ENCODE measurements at places on chromosomes 3 and 15.
A peak's percentile ranks its signal among the peaks of the same experiment; 100 is the strongest.

DNA sequence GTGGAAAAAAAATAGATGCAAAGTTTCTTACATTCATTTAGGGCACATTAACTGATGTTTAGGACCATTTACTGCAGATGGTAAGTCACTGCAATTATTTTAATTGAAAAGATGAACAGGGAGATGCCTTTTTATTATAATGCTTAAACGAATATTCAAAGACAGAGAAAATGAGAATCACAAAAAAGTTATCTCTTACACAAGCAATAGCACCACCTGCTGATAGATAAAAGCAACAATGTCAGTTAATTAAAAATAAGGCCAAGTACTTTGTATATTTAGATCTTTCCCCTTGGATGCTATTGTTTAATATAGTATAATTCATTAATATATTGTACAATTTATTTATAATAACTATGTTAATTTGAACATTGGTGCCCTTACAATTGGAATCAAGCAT, 55.9 kb downstream of the IFT80 start:
- no peak for DNase-seq

- no peak for DNase-seq
These were observed 192.2 kb downstream of the MBNL1 start for GRCh38 chr3:152460936-152461335.

DNA sequence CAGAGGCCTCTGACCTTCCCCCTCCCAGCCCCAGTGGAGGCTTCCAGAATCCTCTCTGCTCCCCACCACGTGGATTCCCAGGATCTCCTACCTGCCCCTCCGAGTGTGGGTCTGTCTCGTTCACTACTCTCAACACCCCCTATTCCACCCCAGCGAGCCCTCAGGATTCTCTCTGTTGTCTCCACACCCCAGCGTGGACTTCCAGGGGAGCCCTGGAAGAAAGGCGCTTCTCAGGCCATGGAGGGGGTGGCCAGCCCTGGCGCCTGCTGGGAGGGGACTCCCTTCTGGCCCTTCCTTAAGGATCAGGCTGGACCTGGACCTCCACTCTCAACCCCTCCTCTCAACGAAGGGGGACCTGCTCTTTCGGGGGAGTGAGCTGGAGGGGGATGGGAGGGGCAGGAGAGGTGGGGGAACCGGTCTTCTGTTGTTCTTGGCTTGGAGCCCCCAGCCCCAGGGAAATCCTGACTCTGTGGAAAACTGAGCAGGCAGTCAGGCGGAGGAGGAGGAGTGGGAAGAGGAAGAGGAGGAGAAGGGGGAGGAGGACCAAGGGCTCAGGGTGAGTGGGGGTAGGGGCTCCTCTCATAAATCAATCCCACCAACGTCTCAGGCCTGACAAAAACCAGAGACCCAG, 32.9 kb downstream of the EPHB3 start:
- DNase-seq, result no peak

- no peak for DNase-seq
These were observed 25.9 kb downstream of the RAD18 start for GRCh38 chr3:8937064-8938020.

DNA sequence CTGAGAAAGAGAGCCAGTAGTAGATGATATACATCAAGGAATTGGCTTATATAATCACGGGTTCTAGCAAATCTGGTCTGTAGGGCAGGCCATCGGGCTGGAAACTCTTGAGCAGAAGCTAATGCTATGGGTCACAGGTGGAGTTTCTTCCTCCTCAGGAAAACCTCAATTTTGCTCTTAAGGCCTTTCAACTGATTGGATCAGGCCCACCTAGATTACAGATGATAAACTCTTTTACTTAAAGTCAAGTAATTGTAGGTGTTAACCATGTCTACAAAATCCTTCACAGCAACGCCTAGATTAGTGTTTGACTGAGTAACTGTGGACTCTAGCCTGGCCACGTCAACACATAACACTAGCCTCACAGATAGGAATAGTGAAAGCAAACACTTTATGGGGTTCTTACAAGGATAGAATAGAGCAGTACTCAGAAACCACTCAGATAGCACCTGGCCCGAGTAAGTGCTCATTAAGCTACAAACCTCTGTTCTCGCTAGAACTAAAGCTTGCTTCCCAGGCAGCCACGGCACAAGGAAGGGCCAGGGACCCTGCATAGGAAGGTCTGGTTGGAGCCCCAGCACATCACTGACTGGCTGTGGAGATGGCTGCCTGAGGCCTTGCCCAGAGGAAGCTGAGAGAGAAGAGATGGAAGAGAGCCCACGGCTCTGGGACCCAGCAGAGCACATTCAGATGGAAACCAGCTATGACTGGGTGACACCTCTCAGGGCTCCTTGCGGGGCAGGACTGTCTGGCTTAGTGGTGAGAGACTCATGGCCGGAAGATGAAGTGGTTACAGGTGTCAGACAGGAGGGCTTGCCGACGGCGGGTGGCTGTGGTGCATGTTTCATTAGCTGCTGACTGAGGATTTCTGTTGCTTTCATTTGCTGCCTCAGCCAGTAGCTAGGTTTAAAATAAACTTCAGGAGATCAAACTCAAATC, 202.5 kb upstream of the TLE3 start:
- DNase-seq, result peak; percentile 42

DNA sequence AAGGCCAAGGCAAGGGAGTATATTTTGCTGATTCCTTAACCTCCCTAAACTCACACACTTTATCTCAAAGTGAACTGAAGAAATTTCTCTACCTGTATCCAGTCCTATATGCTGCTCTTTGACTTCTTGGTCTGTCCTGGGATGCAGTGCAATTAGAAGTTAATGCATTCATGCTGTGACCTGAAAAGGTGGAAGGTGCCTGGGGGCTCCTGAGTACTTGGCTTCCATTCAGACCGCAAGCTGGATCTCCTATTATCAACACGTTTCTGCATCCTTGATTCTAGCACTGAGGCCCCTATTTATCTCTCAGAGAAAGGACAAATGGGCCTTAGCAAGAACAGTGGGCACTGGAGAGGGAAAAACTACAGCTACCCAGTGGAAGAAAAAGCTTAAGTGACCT, 17.7 kb upstream of the CADPS start:
- DNase-seq, result no peak

GRCh38 chr3:48697952-48698351, 12.2 kb upstream of the NCKIPSD start:
- DNase-seq, result no peak

GRCh38 chr3:99929745-99930139, 112.1 kb downstream of the CMSS1 start:
- no peak for DNase-seq

DNA sequence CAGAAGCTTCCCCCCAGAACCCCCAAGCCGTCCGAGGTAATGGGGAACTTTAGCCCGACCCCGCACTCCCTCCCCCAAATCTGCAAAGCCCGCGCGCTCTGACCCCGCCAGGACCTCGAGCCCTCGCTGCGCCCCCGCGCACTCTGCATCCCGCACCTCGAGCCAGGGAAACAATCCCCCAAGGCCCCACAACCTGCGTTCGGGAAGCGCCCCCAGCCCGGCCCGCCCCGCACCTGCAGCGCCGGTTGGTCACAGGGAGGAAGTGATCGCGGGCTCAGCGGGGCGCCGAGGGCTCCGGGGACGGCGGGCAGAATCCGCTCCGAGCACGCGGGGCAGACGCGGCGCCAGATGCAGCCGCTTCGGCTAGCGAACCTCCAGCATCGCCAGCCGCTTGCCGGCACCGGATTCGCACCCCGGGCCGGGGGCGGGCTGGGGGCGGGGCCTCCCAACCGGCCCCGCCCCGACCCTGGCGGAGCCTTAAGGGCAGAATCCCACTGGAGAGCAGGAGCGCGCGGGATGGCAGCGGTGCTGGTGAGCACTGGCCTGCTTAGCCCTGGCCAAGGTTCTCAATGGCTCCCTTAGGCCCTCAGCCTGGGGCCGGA, at the start of gene CAMKV:
Gene CAMKV (minus strand): TSS at position 382 of the 602 bp plus-strand sequence. CDS start 7,518 bp downstream, outside the sequence.
- DNase-seq, result no peak

- no peak for DNase-seq
These were observed 116.8 kb downstream of the ZNF280D start for GRCh38 chr15:56616551-56616950.

DNA sequence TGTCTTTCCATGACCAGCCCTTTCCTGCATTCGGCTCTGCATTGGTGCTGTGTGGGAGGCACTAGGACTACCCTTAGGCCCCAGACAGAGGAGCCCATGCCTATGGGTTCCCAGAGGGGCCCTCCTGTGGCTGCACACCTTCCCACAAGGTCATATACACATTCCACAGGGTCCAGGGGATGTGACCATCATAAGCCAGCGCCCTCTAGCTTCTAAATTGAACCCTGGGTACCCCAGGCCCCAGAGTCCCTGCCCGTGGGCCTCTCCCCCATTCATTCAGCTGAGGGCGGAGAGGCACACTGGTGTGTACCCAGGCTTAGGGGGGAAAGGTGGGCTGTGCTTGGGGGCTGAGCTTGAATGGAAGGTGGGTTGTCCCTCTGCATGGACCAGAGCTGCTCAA, 10.2 kb upstream of the SLC6A6 start:
- no peak for DNase-seq

DNA sequence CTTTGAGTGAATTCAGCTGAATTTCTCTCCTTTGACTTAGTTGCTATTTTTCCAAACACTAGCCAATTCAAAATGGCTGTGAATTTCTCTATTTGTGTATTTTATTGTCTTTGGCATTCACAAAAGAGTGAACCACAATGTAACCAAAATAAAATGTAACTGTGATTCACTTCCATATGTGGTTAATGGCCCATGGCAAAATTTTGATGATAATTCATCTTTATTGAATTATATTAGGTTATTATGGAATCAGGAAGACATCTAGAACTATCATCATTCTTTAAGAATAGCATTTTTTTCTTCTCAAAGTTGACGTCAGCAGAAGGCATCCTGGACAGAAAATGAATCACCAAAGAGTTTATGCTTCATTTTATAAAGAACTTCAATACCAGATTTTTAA, 705.3 kb upstream of the NAALADL2 start:
- DNase-seq, result no peak

DNA sequence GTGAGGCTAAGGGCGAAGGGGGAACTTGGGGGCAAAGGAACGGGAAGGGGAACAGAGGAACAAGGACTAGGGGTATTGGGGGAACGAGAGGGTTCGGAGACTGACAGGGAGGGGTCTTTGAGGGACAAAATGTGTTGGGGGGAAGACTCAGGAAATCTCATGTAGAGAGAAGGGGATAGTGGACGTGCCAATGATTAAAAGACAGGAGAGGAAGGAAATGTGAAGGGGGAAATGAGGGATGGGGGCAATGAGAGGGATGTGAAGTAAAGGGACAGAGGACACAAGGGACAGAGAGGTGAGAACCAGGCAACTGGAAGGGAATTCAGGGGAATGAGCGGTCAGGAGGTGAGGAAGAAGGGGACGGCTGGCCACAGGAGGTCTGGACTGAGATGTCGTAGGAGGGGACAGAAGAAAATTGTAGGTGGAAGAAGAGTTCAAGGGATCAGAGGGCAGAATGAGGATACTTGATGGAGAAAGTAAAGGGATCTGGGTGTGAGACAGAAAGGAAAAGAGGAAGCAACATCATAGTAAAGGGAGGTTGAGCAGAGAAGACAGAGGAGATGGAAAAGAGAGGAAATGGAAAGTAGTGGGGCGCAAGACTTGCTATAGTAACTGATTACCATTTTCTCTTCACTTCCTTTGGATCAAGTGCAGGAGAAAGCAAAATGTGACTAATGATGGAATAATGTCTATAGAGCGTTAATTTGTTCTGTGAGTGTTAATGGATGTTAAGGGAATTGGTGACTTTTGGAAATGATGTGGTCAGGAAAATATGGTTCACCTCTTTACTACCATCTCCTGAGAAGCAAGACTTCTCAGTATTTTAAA, 749 bp downstream of the RAB8B start:
- DNase-seq, result no peak

GRCh38 chr3:89278302-89279025, 171.0 kb downstream of the EPHA3 start:
- no peak for DNase-seq

GRCh38 chr15:55916666-55917409, 76.6 kb downstream of the NEDD4 start:
- no peak for DNase-seq

DNA sequence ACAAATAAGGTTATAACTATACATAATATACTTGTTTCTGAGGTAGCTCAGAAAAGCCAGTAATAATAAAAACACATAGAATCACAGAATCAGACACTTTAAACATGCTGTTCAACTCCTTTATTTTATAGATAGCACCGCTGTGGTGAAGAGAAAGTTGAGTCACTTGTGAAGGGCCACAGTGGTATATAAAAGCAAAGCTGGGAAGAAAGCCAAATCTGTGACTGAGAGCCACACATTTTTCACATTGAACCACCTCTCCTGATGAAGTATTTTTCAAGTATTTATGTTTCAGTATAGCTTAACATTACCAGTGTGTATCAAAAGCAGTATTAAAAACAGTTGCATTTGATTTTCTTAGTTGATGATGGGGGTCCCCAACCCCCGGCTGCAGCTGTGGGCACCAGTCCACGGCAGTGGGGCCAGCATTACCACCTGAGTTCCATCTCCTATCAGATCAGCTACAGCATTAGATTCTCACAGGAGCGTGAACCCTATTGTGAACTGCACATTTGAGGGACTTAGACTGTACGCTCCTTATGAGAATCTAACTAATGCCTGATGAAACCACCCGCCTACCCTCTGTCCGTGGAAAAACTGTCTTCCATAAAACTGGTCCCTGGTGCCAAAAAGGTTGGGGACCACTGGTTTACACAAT, 46.2 kb downstream of the TBL1XR1 start:
- DNase-seq, result no peak

- no peak for DNase-seq
These were observed 52.3 kb upstream of the BNIP2 start for GRCh38 chr15:59741274-59741906.

DNA sequence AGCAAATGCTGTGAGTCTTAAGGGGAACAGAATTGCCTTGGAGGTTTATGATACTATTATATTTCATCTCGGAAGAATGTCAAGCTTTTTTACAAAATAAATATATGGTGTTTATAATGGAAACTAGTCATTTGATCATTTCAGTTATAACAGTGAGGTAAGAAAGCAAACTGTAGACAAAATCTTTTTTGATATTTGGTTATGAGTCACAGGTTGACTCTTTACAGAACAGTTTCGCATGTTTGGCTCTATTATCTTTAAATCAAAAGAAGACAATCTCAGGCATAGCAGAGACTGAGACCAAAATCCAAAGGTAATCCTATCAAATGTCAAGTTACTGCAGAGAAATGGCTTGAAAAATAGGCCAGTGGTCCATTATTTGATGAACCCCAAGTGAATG, 490.9 kb upstream of the MDFIC2 start:
- no peak for DNase-seq

- DNase-seq, result no peak
These were observed 167.7 kb downstream of the LRTM1 start for GRCh38 chr3:54760201-54760600.

DNA sequence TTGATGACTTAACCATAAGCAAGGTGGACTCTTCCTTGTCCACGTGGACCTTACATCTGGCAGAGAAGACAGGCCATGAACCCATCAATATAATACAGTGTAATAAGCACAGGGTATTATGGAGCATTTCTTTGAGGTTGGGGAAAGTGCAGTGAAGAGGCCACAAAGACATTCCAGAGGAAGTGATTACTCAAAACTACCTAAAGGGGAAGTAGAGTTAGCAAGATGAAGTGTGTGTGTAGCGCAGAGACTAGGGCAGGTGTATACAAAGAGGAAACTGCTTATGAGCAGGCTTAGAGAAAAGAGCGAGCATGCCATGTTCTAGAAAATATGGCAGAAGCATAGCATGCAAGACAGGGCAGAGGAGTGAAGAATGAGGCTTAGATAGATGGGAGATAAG, 17.9 kb downstream of the CP start:
- DNase-seq, result no peak
